ENCODE measurements at places on chromosomes 4 and X. TPM values are rescaled to one million over a fixed set of nuclear protein-coding genes. Genes with fewer than 3 reads are reported as not detected.
A peak's percentile ranks its signal among the peaks of the same experiment; 100 is the strongest.

AADAT gene
- total RNA-seq, result 3.2 TPM

KCNIP4 gene
- total RNA-seq, result not detected

NDST4 gene
- total RNA-seq, result not detected

GRCh38 chr4:3201718-3202702, 46.9 kb upstream of the MSANTD1 start:
- DNase-seq, result peak; percentile 10

DNA sequence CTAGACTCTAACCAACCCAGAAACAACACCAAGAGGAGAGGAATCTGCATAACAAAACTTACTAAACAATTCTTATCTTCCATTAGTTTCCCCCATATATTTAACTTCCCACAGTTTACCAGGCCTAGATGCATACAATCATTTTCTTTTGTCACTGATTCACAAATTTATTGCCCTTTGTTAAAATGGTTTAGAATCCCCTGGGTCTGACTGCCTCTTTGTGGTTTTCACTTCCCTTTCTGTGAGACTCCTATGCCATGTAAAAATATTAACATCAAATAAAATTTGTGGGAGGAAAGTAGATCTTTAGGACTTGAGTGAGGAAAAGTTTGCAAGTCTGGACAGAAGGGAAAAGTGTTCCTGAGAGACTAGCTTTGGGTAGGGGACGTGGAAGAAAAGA, 393.8 kb upstream of the CNKSR2 start:
- DNase-seq, result no peak

DNA sequence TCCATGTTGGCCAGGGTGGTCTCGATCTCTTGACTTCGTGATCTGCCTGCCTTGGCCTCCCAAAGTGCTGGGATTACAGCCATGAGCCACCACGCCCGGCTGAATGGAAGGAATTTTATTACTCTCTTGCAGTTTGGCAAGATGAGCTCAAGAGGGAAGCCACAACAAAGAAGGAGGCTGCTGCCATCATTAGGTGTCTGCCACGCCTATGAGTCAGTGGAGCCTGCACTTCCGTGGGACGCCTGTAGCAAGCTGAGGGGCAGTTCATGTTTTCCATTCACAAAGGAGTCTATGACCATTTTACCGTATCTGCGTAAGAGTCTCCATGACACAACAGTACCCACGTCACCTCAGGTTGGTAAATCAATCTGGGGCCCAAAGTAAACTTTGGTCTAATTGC, 51.2 kb upstream of the CHRNA9 start:
- peak; percentile 93 for DNase-seq

- DNase-seq, result no peak
These were observed 281.2 kb upstream of the FAM241A start for GRCh38 chr4:111864066-111864465.

DNA sequence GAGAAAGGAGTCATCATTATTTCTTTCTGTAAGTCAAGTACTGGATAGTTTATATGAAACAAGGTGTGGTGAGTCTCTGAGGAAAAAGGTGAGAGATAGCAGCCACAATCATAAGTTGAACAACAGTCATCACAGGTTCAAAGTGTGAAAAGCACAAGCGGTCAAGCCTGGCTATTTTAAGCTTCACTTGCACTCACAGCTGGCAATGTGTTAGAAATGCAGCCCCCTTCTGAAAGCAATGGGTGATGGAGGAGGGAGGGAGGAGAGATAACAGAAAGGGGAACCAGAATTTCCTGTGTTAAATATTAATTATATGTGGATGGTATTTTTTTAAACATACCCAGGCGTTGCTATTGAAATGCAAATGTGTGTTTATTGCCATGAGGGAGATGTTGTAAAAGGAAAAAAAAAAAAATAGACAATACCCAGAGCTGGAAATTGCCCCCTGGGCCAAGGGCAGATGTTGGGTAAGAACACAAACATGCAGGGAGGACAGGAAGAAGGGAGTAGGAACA, 26.9 kb upstream of the BMP3 start:
- no peak for DNase-seq

- no peak for DNase-seq
These were observed 2.8 kb upstream of the PARM1 start for GRCh38 chr4:74930162-74930561.

- peak; percentile 7 for DNase-seq
These were observed 282.5 kb upstream of the RASGEF1B start for GRCh38 chr4:81754169-81754568.

Measured in Daoy (cell line).